ENCODE measurements at places on chromosomes 12 and 14.

DNA sequence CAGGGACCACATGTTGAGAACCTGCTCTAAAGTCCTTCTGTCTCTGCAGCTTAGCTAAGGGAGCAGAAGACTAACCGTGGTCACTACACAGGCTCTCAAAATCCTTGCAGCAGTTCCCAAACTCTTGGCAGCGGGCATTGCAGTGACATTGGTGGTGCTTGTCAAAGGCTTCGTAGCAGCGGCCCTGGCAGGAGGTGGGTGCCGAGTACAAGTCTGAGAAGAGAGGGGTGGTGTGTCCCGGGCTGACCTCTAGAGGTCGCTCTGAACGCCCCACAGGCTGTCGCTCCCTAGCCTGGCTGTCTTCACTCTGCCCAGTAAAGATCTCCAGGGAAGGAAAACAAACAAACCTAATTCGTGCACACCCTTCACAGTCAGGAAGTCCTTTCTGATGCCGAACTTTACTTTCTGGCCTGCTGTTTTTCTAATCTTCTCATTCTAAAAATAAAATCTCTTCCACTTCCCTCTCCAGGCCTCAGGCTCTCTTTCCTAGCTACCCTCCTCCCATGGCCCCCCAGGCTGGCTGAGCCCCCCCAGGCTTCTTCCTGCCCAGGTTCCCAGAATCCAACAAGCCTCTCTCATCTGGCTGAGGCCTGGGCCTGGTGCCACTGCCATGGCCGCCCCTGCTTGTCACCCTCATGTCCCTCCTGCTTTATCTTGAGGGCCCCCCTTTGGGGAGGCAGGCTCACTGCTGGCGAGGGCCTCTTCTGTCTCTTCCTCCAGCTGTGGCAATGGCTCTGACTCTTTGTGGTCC is 7.7 kb downstream of the ENDOU start:
- no peak for DNase-seq

GRCh38 chr14:102421411-102422057 is 58.8 kb downstream of the TECPR2 start:
- DNase-seq, result no peak

DNA sequence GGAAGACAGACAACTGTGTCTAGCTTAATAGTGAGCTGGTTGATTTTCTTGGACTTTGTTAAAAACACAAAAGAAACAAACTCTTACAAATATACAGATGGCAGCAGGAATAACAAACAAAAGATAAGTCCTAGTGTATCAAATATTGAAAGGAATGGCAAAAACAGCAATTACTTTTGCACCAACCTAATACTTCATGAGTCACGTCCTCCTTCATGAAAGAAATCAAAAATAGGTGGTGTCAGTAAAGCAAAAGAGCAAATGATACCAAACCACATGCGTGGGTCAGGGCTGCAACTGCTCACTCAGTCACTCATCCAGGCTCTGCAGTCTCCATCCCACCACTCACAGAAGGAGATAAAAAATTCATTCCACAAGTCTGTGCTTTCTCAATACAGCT is 11.8 kb downstream of the ATG14 start:
- DNase-seq, result no peak

GRCh38 chr12:68038650-68039049 is 49.4 kb downstream of the IFNG-AS1 start:
- DNase-seq, result no peak

DNA sequence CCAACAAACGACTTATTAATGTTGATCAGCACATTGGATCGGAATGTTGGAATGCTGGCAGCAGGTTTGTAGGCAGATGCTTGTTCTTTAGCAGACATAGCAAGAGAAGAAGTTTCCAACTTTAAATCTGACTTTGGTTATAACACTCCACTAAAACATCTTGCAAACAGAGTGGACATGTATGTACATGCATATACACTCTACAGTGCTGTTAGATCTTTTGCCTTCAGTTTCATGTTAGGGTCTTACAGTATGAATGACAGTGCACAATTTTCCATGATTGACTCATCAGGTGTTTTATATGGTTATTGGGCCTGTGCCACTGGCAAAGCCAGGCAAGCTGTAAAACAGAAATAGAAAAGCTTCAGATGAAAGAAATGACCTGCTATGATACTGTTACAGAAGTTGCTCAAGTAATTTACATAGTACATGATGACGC is 14.3 kb upstream of the DHRS7 start:
- DNase-seq, result no peak

DNA sequence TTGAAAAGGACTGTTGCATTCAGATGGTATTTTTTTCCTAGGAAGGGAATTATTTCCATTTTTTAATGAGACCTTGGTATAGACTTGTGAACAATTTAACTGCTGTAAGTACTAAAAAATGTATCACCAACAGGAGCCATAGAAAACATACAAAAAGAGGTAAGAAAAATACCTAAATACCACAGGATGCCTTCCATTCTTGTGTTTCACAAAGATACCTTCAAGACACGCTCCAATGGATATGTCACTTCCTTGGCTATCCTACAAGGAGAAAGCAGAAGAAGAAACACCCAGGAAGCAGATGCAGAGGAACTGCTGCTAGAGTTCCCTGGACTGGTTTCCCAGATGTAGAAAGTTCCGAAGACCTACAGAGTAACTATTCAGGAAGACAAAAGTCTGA is 54.2 kb downstream of the PTPN21 start:
- DNase-seq, result no peak

DNA sequence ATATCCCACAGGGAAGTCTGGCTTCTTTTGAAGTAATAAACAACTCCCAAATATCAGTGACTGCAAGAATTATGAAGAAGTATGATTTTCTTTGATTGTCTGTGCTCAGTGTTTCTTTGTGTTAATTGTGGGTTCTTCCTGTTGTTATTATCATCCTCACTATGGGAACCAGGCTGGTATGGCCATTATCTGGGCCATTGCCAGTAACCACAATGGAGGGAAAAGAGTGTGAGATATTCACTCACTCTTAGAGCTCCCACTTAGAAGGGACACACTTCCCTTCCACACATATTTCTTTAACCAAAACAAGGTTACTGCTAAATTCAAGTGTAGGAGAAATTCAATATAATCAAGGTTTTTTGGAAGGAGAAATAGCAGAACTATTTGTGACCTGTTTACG is 503.7 kb downstream of the SLC6A15 start:
- no peak for DNase-seq

DNA sequence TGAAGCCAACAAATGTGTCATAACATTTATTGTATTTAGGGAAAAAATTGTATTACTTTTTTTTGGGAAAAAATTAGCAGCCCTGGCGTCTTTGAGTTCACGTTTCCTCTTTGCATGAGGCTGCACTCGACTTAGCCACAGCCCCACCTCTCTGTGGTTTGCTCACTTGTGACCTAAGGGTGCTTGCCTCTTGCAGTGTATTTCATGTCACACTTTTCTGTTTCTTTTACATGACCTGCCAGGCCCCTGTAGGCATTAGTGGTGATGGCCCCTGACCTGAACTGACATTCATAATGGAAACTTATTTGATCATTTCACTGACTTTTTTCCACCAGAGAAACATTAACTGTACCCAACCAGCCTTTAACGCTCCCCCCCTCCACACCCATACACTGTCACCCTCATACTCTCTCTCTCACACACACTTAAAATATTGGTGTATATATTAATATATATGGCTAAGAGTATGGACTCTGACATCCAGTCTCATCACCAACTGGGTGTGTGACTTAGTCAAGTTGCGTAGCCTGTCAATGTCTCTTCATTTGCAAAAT is 122.9 kb downstream of the PRKCH start:
- peak; percentile 43 for DNase-seq

- no peak for DNase-seq
Measured at GRCh38 chr12:102406033-102406584, 74.3 kb downstream of the IGF1 start.

- no peak for DNase-seq
Measured at GRCh38 chr14:30521899-30522736, 36.8 kb upstream of the G2E3 start.

- DNase-seq, result no peak
Measured at GRCh38 chr14:105010891-105011291, 10.0 kb downstream of the CDCA4 start.

GRCh38 chr12:6330192-6330591 is 11.7 kb downstream of the TNFRSF1A start:
- no peak for DNase-seq

GRCh38 chr12:64678248-64678647 is 68.0 kb downstream of the RASSF3 start:
- no peak for DNase-seq

GRCh38 chr12:68414988-68415387 is 82.8 kb upstream of the MDM1 start:
- no peak for DNase-seq

- DNase-seq, result no peak
Measured at GRCh38 chr12:111777345-111778045, 10.8 kb downstream of the ALDH2 start.

GRCh38 chr12:69328426-69328825 is 19.8 kb upstream of the LYZ start:
- no peak for DNase-seq

- DNase-seq, result no peak
Measured at GRCh38 chr14:21974741-21975140, 301.1 kb upstream of the OR4E1 start.

- DNase-seq, result no peak
Measured at GRCh38 chr14:73823339-73823885, 28.2 kb upstream of the PTGR2 start.

- no peak for DNase-seq
Measured at GRCh38 chr12:62265511-62265910, 5.3 kb downstream of the USP15 start.

DNA sequence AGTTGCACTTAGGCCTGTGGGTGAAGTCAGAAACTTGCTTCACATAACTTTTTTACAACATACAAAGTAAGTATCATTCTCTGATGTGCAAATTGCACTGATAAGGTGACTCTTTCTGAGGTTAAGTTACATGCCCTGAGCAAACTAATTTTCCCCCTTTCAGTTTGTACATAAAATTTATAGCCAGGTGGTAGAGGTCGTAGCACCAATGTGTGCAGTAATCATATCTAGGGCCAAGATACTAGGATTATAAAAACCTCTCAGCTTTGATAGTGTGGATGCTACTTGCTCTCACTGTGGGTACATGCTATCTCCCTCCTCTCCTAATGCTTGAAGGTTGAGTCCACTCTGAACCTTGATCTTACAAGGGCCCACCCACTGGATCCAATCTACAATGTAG is 130.7 kb upstream of the CPNE8 start:
- DNase-seq, result no peak

DNA sequence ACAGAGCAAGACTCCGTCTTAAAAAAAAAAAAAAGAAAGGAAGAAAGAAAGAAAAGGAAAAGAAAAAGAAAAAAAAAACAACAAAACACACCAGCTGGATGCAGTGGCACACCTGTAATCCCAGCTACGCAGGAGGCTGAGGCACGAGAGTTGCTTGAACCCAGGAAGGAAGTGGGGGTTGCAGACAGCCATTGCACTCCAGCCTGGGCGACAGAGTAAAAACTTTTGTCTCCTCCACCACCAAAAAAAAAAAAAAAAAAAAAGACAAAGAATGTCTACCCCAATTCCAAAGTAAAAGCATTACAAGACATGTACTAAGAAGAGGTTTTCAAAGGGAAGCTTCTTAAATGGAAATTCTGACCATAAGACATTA is 53.4 kb downstream of the HNRNPC start:
- peak; percentile 25 for DNase-seq

DNA sequence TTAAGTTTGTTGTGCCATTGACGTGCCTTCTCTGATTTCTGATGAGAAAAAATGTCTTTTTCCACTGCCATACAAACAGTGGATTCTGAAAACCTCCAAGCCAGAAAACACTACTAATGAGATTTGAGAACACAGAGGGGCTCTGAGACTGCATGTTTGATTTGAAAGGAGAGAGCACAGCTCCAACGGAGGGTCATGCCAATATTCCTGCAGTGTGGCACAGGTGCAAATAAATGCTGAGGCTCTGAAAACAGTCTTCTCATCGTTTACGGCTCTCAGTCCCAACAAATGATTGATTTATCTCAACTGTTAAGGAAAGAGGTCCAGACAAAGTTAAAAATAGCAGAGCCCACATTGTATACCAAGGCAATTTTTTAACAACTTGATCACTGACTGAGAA is 128.7 kb downstream of the KCNH5 start:
- DNase-seq, result no peak

DNA sequence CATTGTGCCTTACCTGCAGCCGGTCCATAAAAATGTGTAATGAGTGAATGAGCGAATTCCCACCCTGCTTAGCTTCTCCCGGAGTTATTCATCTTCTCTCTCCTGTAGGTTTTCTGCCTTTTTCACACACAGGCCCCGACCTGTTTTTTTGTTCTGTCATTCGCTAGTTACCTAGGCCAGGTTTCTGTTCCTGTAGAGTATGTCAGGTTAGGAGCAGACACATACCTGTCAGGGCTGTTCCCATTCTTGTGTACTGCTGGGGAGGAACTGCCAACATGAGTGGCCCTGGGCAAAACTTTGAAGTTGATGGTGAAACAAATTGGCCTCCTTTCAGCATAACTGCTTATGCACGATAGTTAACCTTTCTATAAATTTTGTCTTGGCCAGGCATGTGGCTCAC is 140.1 kb downstream of the SYNE2 start:
- DNase-seq, result no peak

- DNase-seq, result no peak
Measured at GRCh38 chr12:70049596-70050360, 193.5 kb upstream of the CNOT2 start.

DNA sequence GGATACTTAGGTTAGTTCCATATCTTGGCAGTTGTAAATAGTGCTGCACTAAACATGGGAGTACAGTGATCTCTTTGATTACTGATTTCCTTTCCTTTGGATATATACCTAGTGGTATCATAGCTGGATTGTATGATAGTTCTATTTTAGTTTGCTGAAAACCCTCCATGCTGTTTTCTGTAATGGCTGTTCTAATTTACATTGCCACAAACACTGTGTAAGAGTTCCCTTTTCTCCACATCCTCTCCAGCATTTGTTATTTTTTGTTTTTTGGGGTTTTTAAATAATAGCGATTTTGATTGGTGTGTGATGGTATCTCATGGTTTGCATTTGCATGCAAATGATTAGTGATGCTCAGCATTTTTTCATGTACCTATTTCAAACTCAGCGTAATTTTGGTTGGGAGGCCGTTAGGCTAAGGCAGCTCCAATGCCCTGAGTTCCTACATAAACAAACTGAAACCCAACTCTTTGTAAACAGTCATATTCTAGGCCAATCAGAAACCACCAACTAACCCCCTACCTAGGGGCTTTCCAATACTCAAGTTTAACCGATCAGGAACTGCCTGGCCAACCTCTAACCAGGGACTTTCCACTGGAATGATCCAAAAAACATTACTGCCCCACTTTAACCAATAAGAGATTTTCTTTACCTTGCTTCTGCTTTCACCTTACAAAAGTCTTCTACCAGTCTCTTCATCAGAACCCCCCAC is 171.6 kb downstream of the FBXL14 start:
- no peak for DNase-seq

Measured in activated effector memory CD4-positive, alpha-beta T cell treated with Interleukin-2 at 50 U/mL for 16 hours (primary cell).